ENCODE measurements at places on chromosomes 11 and 22. TPM values are rescaled to one million over a fixed set of nuclear protein-coding genes. Genes with fewer than 3 reads are reported as not detected.

Gene DGAT2
- total RNA-seq = 2.8 TPM

Gene RFPL2
- not detected for total RNA-seq

Gene BIK
- total RNA-seq = 3.2 TPM

Gene ELF5
- not detected for total RNA-seq

Gene FAM181B
- not detected for total RNA-seq

Gene TRIM48
- not detected for total RNA-seq

Gene RFPL3
- total RNA-seq = not detected

Gene TMEM45B
- 2.5 TPM for total RNA-seq

Gene HTR3A
- not detected for total RNA-seq

Gene OR4C46
- not detected for total RNA-seq

Gene HTR3B
- not detected for total RNA-seq

Gene FERMT3
- total RNA-seq = 164 TPM

Gene RANBP1
- total RNA-seq = 256 TPM

Gene SLCO2B1
- total RNA-seq = not detected

All from activated T-cell treated with anti-CD3 and anti-CD28 coated beads, Interleukin-2, amount 50 U/mL, for 72 hours (primary cell).